CD4-positive, alpha-beta T cell treated with Interleukin-1 beta for 1 hour (primary cell): ENCODE measurements at places on chromosomes 16 and 17.

DNA sequence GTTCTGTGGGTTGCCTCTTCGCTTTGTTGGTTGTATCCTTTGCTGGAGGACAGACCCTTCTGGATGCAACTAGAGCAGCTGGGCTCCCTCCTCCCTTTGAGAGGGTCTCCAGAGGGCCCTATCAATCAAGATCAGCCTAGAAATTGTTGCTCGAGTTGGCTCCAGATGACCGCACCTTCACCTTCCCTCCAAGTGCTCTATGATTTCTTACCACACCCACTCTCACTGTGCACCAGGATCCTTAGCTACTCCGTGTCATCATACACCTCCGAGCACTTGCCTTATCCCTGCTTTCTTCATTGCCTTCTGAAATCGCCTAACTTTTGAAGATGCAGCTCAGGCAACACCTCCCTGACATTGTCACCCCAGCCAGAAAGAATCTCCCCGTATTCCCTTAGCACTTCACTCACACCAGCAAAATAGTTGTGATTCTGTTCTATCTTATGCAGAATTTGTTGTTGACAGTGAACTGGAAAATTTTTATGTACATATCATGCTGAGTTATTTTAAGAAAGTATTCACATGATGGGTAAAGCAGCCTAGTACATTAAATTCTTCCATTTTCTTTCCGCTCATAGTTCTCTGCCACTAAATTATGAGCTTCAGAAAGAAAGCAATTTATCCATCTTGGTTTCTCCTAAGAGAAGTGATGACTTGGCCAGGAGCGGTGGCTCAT, 52.9 kb downstream of the ABAT start:
- DNase-seq: no peak

- peak; percentile 83 for DNase-seq
Observed at GRCh38 chr16:89556750-89557689, 3.5 kb upstream of the RPL13 start.

DNA sequence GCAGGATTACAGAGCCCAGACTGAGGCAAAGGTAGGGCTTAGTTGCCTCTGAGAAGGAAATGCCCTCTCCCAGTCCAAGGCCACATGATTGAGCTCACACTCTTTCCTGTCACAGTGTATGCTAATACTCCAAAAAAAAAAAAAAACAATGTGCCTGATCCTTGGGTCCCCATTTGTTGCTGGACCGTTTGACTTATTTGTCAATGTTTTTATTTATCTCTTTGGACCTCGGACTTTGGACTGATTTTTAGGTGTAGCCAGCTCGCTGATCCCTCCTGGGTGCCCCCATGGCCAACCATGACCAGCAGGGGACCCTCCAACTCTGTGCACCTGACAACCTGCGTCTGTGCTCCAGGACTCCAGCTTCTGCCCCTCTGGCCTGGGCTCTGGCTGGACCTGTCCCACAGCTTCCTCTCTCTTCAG, 622 bp upstream of the CCL16 start:
- peak; percentile 10 for DNase-seq

DNA sequence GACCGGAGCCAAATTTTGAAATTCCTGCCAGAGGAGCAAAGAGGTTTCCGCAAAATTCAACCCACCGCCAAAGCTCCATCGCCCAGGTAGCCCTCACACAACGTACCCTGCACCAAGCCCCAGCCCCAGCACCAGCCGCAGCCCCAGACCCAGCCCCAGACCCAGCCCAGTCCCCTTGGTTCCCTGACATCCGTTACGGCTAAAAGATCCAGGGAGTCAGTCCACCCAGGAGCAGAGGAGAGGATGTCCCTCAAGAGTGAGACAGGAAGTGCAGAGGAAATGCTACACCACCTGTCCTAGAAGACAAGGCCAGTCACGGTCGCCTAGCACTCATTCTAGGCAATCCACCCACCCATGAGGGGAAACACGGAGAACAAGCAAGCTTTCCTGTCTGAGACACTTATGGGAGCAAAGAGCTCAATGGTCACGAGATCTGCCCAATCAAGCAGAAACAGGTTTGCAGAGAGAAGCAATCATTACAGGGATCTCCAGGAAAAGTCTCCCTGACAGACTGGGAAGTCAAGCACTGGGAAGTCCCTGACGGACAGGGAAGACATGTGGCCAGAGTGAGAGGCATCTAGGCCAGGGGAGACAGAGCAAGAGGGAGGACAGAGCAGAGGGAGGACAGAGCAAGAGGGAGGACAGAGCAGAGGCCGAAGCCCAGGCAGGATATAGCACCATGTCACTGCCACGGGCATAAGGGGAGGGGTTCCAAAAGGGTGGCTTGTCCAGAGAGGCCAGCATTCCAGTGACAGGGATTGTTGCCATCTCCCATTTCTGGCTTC, 15.0 kb upstream of the KCNJ18 start:
- DNase-seq: no peak

DNA sequence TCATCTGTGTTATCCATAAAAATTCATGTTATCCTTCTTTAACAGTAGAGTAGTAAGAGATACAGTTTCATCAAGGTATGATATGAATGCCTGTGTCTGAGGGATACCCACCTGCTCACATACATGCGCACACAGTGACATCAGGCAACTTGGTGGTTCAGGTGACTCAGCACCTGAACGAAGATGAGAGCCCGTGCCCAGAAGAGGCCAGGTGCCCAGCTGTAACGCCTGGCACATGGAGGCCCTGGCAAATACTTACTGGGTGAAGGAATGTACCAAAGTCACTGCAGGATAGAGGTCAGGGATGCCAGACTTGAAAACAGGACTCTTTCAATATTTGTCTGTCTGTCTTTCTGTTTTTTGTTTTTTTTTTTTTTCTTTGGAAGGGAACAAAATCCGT, 72.6 kb upstream of the LGALS9 start:
- no peak for DNase-seq

GRCh38 chr16:72530434-72530833, 358.5 kb upstream of the PMFBP1 start:
- no peak for DNase-seq

DNA sequence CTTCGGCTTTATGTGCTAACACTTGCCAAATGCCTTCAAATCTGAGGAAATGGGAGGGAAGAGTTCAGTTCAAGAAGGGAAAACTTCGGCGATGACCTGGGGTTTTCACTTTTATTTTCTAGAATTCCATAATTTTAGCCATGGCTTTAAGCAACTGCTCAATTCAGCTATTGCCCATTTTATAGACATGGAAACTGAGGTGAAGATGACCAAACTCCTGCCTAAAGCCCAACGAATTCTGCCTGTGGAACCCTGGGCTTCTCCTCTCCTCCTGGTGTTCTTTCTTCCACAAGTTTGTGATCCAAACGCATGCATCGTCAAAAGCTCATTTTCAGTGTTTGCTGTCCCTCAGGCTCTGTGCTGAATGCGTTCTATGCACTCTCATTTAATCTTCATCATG, 49.4 kb upstream of the NDRG4 start:
- no peak for DNase-seq

DNA sequence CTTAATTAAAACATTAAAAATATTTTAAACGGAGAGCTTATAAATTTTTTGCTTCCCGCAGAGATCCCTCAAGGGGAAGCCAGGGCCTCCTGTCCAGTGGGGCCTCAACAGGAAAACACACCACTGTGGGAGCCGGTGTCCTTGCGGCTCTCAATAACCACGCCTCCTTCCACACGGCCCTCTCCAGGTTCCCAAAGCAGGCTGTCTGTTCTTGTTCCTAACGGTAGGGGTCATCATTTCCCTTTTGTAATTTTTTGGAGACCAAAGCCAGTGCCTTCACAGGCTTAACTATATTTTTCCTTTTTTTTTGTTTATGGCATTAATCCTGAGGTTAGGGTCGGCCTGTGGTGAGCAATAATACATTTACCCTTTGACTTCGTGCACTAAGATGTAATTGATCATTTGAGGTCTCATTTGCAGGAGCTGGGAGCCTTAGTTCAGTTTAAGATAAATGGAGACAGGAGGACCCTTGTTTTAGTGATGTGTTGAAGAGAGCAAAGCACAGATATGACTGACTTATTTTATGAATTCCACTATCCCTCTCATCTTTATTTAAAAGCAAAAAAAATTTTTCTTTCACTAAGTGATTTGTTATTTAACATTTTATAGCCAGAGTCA, 77.5 kb upstream of the N4BP1 start:
- DNase-seq: peak; percentile 21

DNA sequence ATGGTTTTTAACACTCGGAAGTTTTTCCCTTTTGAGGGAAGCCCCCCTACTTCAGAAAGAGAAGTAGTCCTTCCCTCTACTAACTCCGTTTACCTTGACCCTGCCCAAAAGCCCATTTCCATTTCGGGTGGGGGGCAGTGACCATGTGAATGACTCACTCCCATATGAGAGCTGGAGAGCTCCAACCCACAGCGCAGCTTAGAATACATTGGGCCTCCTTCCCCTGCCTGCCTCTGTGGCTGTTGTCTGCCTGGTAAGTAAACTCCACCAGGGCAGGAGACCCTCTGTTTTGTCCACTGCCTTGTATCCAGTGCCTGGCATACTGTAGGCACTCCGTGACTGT, 985 bp downstream of the SGSM2 start:
- DNase-seq: no peak

- no peak for DNase-seq
Observed at GRCh38 chr17:70096861-70097260, 21.8 kb downstream of the KCNJ16 start.

DNA sequence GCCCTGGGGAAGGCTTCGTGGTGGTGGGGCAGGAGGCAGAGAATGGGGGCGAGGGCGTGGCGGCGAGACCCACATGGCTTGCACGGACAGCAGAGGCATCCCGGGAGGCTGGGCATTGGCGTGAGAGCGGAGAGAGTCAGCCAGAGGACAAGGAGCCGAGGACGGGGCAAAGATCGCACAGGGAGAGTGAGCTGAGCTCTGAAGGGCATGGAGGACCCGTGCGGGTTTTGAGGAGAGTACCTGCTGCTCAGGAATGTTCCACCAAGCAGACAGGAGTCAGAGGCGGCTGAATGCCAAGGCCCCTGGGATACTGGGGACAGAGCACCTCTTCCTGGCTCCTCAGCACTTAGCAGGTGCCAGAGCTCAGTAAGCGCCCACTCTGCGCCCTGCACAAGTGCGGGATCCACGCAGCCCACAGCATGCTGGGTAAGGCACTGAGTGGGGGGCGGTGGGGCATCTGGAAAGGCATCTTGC, 47.8 kb downstream of the ARHGAP27 start:
- DNase-seq: no peak

GRCh38 chr17:67200727-67201301, 44.2 kb downstream of the HELZ start:
- no peak for DNase-seq

DNA sequence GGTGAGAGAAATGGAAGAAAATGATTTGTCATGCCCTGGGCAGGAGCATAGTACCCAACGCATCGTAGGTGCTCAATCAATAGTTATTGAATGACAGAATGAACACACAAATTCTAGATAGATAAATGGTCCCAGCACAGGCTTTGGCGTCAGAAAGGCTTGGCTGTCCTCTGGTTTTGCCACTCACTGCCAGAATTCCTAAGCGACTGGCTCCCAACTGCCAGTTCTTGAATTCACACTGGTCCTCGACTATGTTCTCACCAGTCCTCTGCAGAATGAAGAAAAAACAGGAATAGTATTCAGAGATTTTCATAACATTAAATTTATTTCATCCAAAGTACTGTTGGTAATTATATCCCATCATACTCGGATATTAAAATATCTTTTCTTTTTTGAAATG, 163.1 kb upstream of the NOL11 start:
- no peak for DNase-seq

DNA sequence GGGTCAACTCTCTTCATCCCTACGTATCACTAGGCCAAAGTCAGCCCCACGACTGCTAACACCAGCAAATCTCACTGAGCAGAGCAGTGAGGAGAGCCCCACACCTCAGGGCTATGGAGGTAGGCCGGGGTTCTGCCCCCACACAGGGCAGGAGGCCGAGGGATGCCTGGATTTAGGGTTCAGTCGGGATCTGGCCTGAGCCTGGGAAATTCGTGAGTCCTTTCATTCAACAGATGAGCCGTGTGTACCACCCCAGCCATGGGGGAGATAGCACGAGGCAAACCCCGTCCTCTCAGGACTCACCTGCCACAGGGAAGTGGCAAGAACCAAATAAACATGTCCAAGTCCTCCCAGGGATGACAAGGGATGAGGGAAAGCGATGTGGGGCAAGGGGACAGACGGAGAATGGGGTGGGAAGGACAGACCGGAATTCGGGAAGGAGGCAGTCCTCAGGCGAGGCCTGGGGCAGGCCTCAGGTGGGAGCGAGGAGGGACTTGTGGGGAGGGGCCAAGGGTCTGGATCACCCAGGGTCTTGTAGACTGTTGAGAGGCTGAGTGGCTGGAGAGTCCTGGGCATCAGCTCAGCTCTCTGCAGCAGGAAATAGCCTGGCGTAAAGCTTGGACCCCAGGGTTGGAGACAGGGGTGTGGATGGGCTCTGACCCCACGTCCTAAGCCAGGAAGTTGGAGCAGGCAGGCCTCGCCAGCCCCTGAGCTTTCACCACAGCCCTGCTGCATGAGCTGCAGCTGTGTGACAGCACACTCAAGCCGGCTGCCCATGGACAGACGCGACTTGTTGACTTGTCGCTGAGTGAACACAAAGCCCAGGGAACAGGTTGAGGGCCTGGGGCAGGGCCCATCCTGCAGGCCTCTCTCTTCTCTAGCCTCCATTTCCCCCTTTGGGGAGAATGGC, 7.9 kb upstream of the FAM83G start:
- DNase-seq: no peak

DNA sequence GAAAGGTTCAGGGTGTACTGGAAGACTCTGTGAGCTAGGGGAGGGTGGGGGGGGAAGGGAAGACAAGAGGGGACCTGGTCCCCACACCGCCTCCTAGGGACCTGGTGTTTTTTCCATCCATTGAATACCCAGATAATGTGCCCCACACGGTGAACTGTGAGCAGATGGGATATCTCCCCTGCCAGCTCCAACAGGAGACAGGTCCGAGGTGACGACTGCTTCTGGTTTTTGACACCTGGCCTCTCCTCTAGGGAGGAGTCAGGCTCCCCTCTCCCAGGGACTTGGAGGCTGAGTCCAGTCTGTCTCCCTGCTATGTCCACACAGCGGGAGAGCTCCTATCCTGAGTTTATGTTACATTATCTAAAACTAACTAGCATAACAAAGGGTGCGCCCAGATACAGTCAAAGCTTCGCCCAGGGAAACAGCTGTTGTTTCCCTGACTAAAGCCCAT, 1.8 kb downstream of the MARVELD3 start:
- no peak for DNase-seq

DNA sequence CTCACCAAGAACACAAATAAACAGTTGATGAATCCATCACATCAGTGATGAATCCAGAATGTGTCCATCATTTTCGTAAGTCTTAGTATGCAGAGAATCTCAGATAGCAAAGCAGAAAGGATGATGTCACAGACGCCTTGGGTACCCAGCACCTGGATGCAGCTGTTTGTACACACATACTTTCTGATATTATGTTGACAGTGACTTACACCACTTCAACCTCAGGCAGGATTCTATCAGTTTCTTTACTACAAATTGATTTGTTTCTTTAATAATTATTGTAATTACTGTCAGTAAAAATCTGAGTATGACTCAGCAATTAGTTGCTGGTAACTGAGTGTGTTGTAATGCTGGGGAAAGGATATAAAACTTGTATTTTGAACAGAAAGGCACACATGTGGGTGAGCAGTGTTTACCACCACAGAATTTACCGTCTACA, 159.8 kb downstream of the RPTOR start:
- no peak for DNase-seq

- no peak for DNase-seq
Observed at GRCh38 chr17:79388556-79389295, 222.1 kb downstream of the RBFOX3 start.
